Stimulated activated CD4-positive, alpha-beta T cell treated with anti-CD3 and anti-CD28 coated beads, Interleukin-15, amount 100 ng/mL, for 48 hours (primary cell): ENCODE measurements at places on chromosomes 4 and X.

DNA sequence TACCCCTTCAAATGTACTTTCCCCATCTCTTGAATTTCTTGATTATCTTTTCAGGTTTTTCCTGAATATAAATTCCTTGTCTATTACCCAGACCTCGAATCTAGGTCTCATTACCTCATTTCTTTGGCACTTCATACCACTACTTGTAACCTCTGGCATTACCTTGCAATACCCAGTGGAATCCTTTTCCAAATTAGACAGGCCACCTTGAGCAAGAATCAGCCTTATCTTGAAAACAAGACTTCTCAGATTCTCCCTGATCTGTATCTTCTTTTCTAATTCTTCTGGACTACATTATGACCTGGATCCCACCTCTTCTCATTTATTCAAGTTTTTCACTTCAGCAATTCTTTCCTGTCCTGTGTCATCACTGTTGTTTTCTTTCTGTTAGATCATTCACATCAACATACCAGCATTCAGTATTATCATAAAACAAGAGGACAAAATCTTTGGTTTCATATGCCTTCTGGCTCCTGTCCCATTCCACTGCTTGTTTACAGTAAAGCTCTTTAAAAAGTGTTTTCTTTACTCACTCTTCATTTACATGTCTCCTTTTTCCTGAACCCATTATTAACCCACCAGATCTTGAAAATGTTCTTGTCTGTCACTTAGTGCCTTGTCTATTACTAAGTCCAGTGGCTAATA is 275.6 kb upstream of the HS3ST1 start:
- no peak for DNase-seq

- DNase-seq = no peak
Observed at GRCh38 chr4:185263419-185263818, 54.0 kb downstream of the SNX25 start.

- no peak for DNase-seq
Observed at GRCh38 chr4:136505020-136505419, 1027.3 kb downstream of the PCDH18 start.

DNA sequence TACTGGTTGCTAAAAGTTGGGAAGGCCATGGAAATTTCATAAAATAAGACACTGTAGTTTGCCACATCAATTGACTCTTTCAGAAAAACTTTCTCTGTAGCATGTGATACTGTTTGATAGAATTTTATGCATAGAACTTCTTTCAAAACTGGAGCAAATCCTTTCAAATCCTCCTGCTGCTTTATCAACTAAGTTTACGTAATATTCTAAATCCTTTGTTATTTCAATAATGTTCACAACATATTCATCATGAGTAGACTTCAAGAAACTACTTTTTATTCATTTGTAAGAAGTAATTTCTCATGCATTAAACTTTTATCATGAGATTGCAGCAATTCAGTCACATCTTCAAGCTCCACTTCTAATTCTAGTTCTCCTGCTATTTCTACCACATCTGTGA is 199.3 kb downstream of the PCDH18 start:
- no peak for DNase-seq

DNA sequence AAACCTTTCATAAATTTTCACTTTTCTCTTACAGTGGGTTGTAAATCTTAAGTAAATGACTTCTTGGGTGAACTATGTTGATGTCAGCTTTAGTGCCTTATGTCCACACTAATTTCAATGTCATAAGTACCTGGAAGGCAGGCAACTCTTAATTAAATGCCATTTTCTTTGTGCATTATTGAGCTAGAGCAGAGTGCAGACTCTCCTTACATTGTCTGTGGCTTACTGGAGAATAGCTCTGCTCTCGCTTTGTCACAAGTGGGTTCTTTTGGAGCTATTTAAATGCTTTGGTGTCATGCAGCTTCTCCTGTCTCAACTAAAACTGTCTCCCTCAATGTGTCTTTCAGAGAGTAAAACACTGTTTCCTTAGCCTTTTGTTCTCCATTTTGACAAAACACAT is 411.6 kb downstream of the STIM2 start:
- no peak for DNase-seq

GRCh38 chr4:95505799-95506198 is 43.0 kb downstream of the UNC5C start:
- no peak for DNase-seq

GRCh38 chr4:8419222-8420041 is 21.1 kb downstream of the ACOX3 start:
- DNase-seq = peak; percentile 56

DNA sequence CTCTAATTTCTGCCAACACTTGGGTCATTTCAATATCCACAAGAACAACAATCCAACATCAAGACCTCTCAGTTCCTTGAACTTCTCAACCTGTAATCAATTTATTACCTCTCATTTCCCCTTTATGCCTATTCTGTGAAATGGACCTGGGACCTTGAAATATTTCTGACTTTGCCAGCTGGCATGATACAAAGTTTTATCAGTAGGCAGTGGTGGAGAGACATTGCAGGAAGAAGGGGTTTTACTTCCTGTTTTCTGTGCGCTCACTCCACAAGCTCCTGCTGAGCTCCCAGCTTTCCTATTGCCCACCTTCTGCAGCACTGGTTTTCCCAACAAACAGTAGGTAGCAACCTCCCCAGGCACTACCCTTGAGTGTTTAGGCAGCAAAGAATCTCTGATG is 3.5 kb upstream of the ARHGEF6 start:
- DNase-seq = no peak

GRCh38 chrX:85303544-85303943 is 59.8 kb downstream of the ZNF711 start:
- no peak for DNase-seq

GRCh38 chr4:17511509-17511949 is 361 bp downstream of the QDPR start:
- DNase-seq = peak; percentile 36

DNA sequence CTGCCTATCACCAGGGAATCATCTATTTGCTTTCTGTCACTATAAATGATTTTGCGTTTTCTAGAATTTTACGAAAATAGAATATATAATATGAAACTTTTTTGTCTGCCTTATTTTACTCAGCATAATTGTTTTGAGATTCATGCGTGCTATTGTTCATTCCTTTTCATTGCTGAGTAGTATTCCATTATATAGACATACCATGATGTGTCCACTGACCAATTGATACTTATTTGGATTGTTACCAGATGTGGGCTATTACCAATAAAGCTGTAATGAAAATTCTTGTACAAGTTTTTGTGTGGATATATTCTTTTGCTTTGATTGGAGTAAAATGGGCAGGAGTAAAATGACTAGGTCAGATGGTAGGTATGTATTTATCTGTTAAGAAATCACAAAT is 390.7 kb upstream of the EMCN start:
- DNase-seq = no peak

DNA sequence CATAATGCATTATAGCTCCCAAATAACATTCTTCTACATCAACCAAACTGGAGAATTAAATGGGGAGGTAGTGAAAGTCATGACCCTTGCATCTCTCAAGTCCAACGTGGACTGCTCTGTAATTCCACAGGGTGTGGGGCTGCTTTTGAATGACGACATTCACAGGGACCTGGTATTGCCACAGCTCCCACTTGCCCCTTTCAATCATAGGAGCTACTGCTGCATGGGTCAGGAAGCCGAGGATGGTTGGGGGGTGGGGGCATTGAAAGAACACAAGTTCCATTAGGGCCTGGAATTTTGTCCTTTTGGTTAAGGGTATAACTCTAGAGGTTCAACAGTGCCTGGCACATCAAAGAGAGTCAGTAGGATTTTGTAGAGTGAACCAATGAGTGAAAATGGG is 7.4 kb upstream of the CT55 start:
- no peak for DNase-seq

DNA sequence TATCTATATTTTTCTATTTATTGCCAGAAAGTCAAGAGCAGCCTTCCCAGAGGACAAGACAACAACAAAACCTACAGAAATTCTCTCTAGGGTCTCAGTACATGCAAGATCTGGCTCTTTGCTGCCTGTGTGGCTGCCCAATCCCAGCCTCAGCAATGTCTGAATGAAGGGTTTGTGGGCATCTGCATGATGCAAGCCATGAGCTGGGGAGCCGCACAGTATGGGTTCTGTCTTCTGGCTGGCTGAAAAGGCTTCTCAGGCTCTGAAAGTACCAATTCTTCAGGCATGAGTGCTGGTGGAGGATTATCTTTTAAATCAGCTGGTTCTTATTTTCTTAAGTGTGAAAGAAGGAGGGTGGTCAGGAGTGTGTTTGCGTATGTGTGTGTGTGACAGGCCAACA is 104.6 kb downstream of the PDGFRA start:
- DNase-seq = no peak

GRCh38 chrX:119501511-119502148 is 33.4 kb downstream of the SLC25A5 start:
- no peak for DNase-seq

DNA sequence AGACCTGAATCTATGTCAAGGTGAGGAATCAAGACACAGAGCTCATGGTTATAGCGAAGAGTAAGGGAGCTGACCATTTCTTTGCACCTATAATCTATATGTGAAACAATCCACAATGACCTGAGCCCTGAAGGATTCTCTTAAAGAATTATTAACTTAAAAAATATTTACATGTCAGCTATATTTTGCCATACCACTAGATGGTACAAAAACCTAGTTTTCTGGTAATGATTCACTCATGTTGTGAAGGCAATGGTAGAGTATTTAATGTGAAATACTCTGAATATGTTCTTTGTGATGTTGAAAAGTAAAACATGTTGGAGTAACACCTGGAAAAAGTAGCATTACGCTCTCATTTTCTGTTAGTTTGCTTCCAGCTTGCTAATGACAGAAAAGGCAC is 40.0 kb downstream of the VGLL1 start:
- no peak for DNase-seq

DNA sequence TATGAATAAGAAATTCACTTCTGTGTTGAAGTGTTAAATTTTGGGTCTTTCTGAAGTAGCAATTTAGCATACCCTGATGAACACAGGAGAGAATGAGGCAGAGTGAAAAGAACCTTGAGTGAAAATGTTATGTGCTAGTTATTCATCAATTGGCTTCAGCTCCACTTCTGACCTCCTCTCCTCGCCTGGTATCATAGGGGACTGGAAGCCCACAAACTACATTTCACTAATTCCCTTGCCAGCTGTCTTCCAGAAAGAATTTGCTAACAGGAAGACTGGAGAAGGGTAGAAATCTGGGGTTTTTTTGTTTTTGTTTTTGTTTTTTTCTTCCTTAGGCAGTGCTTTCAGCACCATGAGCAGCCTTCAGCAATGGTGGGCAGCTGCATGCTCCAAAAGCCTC is 5.5 kb upstream of the DAPP1 start:
- DNase-seq = no peak

- no peak for DNase-seq
Observed at GRCh38 chr4:40559585-40560465, 69.8 kb downstream of the RBM47 start.

- no peak for DNase-seq
Observed at GRCh38 chr4:68708566-68708965, 38.1 kb upstream of the UGT2B15 start.

DNA sequence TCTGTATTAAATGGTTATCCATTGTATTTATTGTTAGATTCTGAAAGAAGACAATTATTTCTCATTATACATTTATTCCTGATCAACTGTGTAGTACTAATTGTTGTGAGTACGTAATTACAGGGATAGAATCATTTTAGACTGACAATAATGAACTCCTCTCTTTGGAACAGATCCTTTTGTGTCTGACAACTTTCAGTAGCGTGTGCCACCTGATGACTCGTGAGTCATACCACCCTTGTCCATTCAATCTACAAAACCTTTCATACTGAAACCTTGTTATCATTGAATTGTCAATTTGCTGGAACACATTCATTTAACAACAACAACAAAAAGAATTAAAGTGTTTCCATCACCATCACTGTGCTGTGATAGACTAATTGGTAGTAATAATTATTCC is 602.7 kb upstream of the PCDH7 start:
- no peak for DNase-seq

DNA sequence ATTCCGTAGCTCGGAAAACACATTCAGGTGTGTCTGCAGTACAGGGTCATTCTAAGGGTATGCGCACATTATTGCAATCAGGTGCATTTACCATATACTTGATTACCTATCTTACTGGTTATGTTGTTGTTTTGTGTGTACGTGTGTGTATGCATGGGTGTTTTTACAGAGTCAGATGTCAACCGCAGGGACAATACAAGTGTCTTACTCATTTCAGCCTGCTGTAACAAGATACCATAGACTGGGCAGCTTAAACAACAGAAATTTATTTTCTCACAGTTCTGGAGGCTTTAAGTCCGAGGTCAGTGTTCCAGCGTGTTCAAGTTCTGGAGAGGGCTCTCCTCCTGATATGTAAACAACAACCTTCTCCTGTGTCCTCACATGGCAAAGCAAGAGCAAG is 316.7 kb downstream of the DMD start:
- no peak for DNase-seq

GRCh38 chr4:4461850-4462249 is 74.9 kb downstream of the NSG1 start:
- DNase-seq = peak; percentile 22

DNA sequence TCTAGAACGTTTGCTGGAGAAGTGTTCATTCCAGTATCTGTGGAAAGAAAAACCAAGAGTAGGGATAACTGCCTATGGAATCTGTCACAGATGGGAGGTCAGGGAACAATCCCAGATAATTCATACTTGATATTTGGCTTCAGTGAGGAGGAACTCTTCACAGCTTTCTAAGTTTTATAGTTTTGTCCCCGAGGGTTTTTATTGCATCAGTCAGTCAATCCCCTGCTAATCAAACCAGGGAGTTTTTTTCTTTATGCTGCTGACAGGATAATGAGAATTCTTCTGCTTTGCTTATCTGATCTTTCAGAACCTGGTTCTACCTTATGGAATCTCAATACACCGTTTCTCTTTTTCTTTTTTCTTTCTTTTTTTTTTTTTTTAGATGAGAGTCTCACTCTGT is 633 bp upstream of the TRIML2 start:
- DNase-seq = no peak

DNA sequence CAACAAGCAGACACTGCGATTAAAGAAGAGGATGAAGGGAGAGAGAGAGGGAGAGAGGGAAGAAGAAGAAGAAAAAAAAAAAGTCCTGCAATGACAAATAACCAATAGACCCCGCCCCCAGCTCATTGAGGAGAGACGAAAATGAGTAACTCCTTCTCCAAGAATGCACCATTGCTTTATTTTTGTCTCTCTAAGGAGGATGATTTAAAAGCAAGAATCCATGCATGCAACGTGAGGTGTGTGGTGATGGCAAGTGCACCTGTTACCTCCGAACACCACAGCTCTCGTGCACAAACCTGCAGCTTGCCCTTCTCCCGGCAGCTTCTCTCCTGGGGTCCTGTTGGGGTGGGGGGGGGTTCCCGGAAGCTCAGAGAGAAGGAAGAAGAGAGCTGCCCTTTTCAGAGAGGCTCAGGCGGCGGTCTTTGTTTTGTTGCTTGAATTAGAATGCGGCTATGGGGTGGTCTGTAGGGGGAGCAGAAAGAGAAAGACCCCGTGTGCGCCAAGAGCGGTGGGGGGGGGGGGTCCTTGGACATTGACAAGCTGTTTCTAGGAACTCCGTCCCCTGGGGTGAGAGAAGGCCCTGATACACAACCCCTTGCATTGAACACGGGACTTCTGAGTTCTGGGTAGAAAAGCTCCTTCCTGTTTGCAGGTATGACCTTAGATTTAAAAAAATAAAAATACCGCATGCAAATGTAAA is 100.7 kb downstream of the CRLF2 start:
- DNase-seq = no peak

GRCh38 chrX:131139072-131139471 is 80.9 kb downstream of the ARHGAP36 start:
- no peak for DNase-seq
